ENCODE measurements at places on chromosomes 3 and 15.

- DNase-seq: no peak
Measured at GRCh38 chr3:69181592-69182211, 59.3 kb upstream of the LMOD3 start.

DNA sequence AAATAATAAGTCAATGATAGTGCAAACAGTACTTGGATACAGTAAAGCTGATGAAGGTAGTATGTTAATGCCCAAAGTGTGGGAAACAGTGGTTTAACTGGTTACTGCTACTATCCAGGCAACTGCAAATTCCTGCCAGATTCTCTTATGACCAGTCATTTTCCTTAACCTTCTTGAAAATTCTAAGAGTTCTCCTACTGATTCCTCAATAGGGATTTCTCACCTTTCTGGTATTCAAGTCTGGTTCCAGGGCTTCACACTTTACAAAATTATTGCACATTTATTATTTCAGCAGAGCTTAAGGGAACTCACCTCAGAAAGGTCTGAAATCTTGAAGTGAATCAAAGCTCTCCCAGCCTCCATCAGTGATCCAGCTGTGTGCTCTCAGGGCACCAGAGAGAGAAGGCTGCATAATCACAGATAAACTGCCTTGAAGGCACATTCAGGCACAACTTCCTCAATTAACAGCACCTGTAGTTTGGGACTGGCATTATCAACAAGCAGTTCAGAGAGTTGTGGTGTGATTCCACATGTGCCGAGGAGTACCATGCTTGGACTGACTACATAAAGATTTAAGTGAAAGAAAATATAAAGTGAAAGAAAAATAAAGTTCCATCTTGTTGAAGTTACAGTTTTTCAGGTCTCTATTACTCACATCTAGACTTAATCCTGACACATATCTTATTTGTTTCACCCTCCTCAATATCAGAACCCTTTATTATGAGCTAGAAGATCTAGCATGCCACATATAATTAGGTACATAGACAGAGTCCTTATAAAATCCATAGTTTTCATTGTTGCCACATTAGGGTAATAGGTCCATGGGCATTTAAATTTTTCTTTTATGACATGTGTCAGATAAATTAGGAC is 59.5 kb upstream of the TIPARP start:
- DNase-seq: no peak

DNA sequence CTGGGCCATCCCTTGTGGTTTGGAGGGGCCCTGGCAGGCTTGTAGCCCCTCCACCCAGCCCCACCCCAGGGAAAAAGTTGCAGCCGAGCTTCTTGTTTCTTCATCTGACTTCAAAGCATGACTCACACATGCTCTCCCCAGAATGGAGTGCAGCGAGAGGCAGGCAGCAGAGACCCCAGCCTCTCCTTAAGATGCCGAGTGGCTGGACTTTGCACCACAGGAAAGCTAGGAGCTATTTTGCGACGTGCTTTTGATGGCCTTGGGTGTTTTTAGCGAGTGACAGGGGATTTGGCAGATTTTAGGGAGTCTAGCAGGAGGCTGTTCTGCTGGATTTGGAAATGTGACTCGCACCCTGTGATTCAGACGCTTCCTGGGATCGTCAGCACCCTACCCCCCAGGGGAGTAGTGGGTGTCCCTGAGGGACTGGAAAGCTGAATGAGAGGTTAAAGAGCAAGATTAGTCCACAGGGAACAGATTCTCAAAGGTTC is 14.2 kb downstream of the BAHD1 start:
- DNase-seq: no peak

GRCh38 chr3:11350374-11350773 is 78.2 kb downstream of the ATG7 start:
- no peak for DNase-seq

DNA sequence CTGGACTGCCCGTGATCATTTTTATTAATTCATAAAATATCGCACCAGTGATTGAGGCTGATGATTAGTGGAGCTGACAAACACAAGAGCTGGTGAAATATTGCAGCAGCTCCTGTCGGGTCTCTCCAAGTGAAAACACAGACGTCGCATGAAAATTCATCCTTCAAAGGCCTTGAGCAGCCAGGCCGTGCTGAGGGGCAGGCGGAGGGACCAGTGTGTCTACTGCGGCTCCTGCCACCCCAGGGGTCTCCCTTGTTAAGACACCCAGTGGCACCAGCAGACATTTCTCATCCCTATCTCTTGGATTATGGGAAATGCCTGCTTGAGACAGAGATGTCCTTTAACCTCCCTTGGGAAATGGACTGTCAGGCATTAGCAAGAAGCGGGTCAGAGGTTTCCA is 289.4 kb upstream of the TLE3 start:
- no peak for DNase-seq

DNA sequence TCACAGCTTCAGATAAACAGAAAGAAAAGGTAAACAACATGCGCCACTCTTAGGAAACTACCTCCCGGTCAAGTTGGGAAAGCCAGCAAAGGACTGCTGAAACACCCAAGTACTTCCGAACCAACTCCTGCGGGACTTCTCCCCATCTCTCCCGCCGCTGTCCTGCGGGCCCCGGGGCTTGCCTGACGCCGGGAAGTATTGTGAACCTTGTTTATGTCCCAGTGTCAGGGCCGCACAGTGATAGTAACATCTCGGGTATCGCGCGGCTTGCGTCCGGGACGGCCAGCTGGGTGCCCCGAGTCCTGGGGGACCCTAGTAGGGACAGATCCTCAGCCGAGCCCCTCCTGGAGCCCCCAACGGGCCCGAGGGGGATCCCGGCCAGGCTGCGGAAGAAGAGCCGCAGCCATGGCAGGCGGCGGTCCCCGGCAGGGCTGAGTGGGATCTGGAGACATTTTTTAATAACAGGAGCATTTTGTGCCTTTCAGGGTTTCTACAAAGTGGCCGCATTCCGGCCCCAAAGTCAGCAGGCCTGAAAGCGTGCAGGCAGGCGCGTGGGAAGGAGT is 756 bp downstream of the CLPX start:
- DNase-seq: peak; percentile 12

DNA sequence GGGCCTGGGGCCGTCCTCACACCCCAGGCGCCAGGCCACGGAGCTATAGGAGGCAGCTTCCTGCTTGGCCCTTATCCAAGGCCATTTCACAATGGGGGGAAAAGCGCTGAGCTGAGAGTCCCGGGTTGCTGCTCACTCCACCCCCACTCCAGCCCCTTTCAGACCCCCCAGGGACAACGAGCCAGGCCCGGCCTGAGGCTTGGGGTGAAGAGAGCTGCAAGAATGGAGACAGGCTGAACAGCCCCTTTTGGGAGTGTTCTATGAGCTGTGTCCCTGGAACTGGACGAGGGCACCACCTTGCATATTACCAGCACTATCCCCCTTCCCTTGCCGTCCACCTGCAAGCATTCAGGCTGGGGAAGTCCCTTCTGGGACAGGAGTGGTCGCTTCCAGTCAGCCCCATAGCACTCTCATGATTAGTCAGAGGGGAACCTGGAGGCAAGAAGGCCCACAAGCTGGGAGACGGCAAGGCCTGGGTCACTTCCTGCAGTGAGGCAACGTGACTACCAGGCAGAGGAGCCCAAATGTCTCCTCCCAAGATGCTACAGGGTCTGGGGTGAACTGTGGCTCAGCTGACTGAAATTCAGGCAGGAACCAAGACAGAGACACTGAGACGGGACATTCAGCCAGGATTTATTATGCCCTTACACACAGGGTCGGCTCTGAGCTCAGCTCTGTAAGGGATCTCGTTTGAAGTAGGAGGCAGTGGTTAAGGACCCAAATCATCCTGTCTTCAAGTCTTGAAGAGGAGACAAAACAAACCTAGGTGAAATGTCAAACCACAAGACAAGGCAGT is 8.6 kb upstream of the SRP14 start:
- no peak for DNase-seq

DNA sequence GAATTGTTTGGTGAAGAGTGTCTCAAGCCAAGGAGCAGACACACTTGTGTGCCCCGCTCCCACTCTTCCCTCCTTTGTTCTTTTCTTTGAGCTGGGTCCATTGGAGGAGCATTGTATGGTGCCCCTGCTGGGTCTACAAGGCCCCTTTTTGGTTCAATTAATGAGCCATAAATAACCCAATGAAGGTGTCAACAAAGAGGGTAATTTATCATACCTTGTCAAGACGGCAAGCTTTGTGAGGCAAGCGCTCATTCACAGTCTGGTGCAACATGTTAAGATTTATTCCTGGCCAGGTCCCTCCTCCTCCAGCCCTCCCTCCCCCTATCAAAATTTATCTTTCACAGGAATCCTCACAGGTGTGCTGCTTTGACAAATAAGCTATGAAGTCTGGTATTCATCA is 300.1 kb downstream of the RORA start:
- no peak for DNase-seq

- no peak for DNase-seq
Measured at GRCh38 chr3:79368403-79368802, 399.4 kb downstream of the ROBO1 start.

GRCh38 chr15:37104424-37104981 is 4.2 kb upstream of the MEIS2 start:
- DNase-seq: no peak

GRCh38 chr15:101710806-101711205 is 13.5 kb downstream of the TARS3 start:
- DNase-seq: no peak

DNA sequence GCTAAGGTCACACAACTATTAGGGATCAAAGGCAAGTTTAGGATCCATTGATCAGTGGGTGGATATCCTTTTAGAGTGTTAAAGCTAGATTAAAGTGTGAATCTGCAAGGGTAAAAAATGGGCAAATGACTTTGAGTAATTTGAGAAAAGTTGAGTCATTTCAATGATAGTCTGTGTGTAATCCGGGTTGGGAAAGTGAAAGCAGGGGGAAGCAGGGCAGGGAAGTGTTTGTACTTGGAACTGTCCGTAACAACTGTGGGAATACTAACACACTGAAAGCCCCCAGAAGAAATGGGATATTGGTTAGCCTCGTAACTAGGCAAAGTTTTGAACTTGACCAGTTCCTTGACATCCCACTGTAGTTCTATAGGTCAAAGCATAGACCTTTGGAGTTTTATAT is 187.2 kb upstream of the SLITRK3 start:
- DNase-seq: no peak

GRCh38 chr3:104909721-104910120 is 457.0 kb upstream of the ALCAM start:
- no peak for DNase-seq

- DNase-seq: no peak
Measured at GRCh38 chr3:61819861-61820260, 258.5 kb downstream of the PTPRG start.

DNA sequence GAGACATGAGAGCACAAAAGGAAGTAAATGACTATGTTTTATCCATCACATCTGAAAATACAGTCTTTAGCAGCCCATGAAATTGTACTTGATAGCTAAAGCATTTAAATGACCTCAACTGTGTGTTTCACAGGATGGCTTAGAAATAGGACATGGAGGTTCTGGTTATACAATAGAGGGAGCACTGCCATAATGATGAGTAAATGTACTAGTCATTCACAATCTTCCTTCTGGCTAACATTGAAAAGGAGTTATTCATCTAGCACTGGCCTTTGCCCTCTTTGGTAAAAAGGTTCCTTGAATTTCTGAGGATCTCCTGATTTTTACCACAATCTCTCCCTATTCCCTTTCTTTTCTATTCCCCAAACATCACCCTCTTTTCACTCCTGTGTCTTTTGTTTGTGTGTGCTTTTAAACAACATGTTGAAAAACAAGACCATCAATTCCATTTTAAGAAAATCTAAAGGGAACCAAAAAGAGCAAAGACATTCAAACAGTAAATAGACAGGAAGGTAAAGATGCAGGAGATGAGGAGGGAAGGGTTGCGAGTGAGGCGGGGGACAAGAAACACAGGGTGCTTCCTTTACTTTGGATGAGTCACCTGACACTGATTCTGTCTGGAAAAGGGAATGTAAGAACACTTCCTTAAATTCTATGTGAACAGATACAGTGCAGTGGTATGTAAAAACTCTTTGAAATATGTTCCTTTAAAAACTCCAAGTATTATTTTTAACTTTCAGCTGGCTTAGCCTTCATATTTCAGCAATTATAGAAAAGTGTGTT is 619.0 kb downstream of the MECOM start:
- no peak for DNase-seq

GRCh38 chr15:42404461-42405235 is 45.3 kb downstream of the CAPN3 start:
- peak; percentile 56 for DNase-seq

DNA sequence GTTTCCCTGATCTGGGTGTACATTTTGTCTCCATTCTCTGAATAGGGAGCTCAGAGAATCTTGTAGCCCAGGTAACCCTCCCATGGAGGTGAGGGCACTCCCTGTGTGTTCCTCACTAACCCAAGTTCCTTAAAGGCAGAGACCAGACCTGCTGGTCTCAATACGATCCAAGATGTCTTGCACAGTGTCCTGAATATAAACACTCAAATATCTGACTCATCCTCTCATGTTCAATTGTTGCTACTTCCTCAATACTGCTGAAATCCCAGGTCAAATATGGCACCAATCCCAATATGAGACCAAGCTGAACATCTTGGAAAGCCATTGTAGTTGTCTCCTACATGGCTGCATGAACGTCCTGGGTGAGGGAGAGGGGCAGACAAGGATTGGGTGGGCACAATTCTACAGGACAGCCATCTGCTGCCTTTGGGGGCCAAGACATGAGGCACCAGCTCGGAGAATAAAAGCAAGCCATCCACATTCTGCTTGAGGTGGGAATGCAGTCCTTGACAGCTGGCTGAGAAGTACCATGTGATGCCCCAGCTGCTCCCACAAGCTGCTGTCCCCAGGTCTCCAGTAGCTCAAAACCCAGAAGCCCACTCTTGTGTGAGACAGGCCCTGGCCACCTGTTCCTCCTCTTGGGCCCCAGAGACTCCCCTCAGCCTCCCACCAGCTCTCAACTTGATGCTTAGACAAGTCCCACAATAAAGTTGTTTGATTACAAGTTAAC is 18.2 kb downstream of the TBC1D2B start:
- DNase-seq: no peak

GRCh38 chr3:119669906-119670570 is 7.2 kb downstream of the COX17 start:
- DNase-seq: no peak

DNA sequence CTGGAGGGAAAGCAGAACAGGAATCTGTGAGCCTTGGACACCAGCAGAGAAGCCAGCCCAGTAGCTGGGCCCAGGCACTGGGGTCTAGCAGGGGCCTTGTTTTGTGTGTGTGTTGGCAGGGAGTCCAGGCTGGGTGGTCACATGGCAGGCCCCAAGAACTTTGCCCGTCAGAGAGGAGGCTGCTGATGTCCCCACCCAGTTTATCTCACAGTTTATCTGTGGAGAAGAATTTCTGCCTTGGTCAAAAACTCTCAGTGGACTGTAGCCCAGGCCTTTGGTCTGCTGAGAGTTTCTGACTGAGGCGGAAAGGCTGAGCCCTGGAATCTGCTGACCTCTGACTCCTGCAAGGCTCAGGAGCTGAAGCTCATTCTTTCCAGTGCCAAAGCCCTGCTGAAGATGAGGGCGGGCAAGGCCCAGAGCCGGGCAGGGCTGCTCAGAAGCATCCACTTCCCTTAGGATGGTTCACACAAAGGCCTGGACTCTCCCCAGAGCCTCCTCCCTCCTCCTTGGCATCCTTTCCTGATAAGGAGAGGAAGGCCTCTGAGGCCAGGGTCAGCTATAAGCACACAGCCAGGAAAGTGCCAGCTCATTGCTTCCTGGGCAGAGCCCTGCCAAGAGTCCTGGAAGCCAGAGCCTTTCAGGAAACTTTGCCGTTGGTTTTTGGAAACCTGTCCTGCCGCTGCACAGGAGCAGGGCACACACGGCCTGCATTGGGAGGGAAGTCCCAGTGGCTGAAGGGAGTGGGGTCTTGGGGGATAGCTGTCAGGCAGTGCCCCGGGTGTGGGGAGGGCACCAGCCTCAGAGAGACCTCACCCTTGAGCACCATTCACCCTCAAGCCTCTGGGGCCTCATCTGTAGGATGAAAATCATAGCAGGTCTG is 37.2 kb upstream of the SLCO2A1 start:
- DNase-seq: no peak

- no peak for DNase-seq
Measured at GRCh38 chr3:178434206-178434805, 101.9 kb upstream of the KCNMB2 start.

Data from retinal pigment epithelial cell (primary cell).